Breast epithelium (tissue), 4 donors: ENCODE measurements at places on chromosomes 13 and 19. TPM values are rescaled to one million over a fixed set of nuclear protein-coding genes. Genes with fewer than 3 reads are reported as not detected.
A peak's percentile ranks its signal among the peaks of the same experiment; 100 is the strongest.

Gene PTPRH
- 10.2 TPM for total RNA-seq

Gene GJB6
- not detected for total RNA-seq

Gene BRCA2
- 1.3 TPM for total RNA-seq

GRCh38 chr13:34883396-34883795 lies 58.7 kb upstream of the NBEA start:
- DNase-seq = no peak

DNA sequence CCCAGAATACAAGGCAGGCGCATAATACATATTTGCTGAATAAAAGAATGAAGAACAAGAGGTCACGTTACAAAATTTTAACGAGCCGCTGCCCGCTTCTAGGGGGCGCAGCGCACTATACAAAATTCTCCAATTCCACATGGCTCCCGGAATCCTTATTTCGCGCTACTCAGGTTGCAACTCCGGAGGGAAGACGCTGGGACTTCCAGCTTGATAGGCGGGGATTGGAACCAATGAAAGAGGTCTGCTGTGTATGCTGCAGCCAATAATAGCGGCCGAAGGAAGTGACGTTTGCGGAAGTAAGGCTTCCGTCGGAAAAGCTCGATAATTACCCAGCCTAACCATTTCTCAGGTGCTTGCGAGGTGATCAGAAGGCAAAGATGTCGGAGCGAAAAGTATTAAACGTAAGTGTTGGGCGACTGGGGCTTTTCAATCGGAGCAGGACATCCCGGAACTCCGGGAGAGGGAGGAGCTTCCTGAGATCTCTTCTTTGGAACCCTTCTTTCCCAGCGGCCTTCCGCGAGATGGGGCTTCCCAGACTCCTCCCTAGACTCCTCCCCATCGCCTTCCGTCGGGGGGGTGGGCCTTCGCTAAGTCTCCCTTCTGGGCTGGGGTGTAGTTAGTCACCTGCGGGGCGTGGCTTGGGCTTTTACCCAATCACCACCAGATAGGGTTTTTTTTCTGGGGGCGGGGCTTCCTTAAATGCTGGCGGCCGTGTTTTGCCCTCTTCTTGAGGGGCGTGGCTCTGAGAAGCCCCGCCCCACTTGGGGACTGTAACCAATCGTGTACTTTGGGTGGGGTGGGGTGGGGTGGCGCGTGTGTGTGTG lies at the start of gene YJU2:
YJU2 (plus strand) TSS at position 314 of the 827 bp plus-strand sequence; CDS start at position 381, 67 bp downstream.
- DNase-seq = peak; percentile 99

GRCh38 chr19:50794876-50795663 lies 4.9 kb downstream of the ACP4 start:
- DNase-seq = no peak

GRCh38 chr13:91701975-91702374 lies 303.6 kb downstream of the GPC5 start:
- DNase-seq = no peak

DNA sequence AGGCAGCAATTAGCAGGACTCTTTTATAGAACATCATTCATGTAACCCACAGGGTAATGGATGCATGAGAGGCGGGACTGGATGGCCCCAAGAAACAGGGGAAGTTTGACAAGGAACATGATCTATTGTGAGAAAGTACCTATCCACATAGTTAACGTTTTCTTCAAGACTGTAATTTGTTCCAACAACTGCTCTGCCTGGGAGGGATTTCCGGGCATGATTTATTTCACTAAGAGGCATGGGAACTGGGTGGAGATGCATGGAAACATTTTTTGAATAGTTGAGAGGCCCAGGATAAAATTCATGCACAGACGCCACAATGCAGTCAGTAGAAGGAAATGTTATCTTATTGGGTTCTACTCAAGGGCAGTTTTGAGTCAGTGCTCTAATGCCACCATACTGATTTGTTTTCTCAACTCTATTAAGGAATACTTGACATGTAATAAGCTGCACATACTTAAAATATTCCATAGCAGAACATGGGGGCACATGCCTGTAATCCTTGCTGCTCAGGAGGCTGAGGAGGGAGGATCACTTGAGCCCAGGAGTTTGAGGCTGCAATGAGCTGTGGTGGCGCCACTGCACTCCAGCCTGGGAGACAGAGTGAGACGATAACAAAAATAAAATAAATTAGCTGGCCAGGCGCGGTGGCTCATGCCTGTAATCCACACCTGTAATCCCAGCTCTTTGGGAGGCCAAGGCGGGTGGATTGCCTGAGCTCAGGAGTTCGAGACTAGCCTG lies 9.9 kb upstream of the ATG4D start:
- no peak for DNase-seq

DNA sequence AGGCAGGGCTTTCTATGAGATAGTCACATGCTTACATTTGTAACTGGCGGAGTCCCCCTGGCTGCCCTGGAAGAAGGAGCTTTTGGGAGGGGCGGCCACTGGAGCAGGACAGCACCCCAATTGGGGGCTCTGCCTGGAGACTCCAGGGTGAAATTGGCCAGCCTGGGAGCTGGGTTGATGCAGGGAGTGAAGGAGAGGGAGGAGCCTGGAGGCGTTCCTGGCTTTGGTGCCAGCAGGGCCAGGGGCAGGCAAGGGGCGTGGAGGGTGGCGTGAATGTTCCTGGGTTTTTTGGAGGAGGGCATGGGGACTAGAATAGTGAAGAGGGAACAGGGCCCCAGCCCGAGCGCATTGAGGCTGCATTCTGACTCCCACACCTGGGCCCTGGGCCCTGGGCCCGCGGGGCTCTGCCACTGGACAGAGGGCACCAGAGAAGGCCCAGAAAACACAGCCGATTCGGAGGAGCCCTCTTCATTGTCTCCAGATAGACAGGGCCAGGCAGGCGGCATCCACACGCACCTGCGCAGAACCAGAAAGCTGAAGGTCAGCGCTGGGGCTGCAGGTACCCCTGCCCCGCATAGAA lies 29.5 kb downstream of the COMP start:
- DNase-seq = no peak

GRCh38 chr19:51702103-51702824 lies 9.1 kb downstream of the SPACA6 start:
- peak; percentile 90 for DNase-seq

DNA sequence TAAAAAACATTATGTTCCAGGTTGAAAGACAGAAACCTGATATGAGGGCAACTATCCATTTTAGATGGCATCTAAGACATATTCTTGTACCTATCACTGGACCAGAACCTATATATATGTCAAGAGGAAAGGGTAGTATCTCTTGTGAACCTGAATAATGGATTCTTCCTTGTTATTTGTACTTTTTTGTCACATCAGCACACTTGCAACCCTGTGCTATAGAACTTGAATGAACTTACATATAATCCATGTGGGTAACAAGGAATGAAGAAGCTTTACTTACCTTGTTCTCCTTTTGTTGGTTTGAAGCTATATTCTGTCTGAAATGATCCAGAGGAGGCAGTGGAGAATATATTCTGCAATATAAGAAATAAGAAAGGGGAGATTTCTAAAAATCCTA lies 483.7 kb upstream of the ATXN8OS start:
- DNase-seq = no peak

DNA sequence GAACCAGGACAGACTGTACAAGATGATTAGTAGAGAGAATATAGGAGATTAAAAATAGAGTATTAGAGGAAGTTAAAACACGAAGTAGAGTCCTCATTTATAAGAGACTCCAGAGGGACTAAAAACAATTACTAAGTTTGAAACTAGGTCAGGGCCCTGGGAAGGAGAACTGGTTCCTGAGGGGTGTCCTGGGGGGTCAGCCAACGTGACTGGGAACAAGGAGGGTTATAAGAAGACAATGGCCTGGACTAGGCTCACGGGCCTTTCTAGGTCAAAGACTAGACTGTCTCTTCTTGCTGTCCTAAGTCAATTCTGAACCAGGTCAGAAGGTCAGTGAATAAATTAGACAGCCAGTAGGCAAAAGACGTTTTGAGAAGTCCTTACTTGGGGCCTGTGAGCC lies 165.3 kb downstream of the IER2 start:
- no peak for DNase-seq

GRCh38 chr13:33017323-33017929 lies 1.2 kb downstream of the KL start:
- DNase-seq = no peak

GRCh38 chr19:2011169-2011568 lies 4.3 kb downstream of the BTBD2 start:
- no peak for DNase-seq

DNA sequence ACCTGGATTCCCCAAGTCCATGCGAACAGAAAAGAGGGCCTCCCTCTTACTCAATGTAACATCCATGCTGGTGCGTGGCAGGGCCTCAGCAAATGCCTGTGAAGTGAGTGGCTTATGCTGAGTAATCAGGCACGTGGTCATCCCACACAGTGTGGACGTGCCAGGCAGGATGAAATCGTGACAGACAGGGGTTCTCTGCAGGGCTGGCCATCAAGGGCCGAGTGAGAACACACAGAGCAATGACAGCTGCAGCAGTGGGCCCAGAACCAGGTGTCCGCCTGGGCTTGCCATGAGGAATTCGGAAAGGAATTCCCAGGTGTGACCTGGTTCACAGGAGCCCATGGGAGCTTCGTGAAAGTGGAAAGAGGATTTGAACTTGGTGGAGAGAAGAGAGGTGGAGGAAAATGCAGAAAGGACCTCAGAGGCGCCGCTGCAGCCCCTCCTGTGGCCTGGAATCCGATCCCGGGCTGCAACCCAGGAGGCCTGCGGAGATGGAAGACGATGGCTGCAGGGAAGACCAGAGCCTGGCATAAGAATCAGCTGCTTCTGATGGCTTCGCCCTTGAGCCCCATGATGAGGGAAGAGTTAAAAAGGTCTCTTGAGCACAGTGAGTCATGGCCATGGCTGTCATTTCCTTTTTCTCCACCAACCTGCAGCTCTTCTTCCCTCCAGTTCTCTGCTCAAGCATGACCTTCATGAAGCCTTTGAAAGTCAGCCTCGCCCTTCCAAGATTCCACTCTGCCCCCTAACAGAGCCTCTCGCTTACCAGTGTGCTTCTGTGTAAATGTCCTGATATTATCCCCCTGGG lies 34.6 kb upstream of the SOX1 start:
- peak; percentile 27 for DNase-seq
